ENCODE measurements at places on chromosomes 11 and 22.

DNA sequence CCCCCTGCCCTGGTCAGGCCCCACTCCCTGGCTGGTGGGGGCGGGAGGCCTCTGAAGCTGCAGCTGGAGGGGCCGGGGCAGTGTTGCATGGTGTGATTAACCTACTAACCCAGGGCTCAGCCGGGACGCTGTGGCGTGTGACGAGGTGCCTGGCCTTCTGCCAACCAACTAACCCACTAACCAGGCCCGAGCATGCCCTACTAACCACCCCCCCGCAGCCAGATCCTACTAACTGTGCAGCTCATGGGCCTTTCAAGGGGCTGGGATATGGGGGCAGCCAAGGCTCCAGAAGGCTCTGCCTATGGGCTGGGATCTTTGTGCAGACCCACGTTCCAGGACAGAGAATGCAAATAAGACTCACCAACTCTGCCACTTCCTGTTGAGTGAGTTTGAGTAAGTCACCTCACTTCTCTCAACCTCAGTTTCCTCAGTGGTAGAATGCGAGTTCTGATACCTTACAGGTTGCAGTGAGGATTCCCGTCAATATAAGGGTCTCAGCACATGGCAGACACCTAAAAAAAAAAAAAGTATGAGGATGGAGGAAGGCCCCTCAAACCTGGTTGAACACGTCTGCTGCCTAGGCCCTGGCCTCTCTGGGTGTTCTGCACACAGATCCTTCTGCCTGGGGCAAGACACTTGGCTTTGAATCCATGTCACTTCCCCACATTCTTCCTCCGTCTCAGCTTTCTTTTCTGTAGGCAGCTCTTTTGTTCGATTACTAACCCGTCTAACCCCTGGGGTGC, 14.1 kb downstream of the MIAT start:
- DNase-seq = peak; percentile 53

DNA sequence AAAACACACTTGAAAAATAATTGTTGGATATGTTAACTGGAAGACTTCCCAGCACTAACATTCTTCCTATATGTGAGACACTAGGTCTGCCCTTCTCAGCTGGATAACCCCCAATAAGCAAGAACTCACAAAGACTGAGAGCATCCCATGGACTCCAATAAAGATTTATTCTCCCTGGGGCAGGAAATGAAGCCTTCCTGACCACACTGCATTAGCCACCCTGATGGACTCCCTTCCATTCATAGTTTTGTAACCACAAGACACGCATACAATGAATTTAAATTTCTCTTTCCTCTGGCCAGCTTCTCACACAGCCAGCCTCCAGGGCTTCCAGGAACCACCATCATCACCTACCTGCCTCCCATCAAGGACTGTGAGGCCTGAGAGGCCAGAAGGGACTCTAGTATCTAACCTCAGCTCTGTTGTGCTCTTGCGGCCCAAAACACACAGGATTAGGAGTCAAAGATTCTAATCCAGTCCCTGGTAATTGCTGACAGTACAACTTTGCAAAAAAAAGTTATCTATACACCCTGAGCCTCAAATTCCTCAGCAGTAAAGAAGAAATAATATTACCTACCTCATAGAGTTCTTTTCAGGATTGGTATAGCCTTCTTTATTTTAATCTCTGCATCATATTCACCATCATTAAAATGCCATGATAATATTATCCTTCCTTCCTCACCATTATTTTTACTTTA, 45.6 kb upstream of the GDPD4 start:
- no peak for DNase-seq

DNA sequence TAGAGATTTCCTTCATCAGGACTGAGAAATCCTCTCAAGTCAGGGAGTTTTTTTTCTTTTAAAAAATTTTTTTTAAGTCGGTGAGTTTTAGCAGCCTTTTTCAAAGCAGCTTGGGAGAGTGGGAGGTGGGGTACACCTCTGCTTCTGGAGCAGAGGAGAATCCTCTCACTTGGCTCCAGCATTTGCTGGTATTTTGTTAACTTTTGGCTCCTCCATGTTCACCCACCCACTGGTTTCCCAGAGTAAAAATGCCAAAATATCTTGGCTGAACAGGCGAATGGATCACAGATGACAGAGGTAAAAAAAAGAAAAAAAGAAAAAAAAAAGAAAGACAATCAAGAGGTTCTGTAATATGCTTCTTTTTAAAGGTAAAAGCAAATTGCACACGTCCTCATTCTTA, 68.0 kb downstream of the GAB2 start:
- DNase-seq = no peak

GRCh38 chr11:106447631-106448191, 370.2 kb downstream of the AASDHPPT start:
- DNase-seq = no peak

- no peak for DNase-seq
Measured at GRCh38 chr11:7924536-7924935, 6.5 kb downstream of the OR10A6 start.

- DNase-seq = no peak
Measured at GRCh38 chr11:8223513-8223900, 40.2 kb downstream of the LMO1 start.

Data from activated T-cell treated with anti-CD3 and anti-CD28 coated beads for 24 hours (primary cell).